ENCODE measurements at places on chromosomes 12 and 14. TPM values are rescaled to one million over a fixed set of nuclear protein-coding genes. Genes with fewer than 3 reads are reported as not detected.
A peak's percentile ranks its signal among the peaks of the same experiment; 100 is the strongest.

The TDRD9 gene
- 0.46 TPM for polyA plus RNA-seq

The GALNT8 gene
- polyA plus RNA-seq = 19.5 TPM

The SPRYD4 gene
- 4.7 TPM for polyA plus RNA-seq

The PZP gene
- 0.24 TPM for polyA plus RNA-seq

The LRRC10 gene
- polyA plus RNA-seq = not detected

The PAPOLA gene
- 173 TPM for polyA plus RNA-seq

The SPX gene
- 3.5 TPM for polyA plus RNA-seq

The KLRC4 gene
- 0.87 TPM for polyA plus RNA-seq

The KRT3 gene
- not detected for polyA plus RNA-seq

The TAS2R8 gene
- not detected for polyA plus RNA-seq

The KRT71 gene
- polyA plus RNA-seq = 0.04 TPM

The ABCD2 gene
- polyA plus RNA-seq = 0.67 TPM

The BCL11B gene
- 4.0 TPM for polyA plus RNA-seq

The CNIH1 gene
- polyA plus RNA-seq = 196 TPM

- H3K36me3 ChIP-seq = peaks cover 58% of the 10 kb centered on the region
- H3K27me3 ChIP-seq = no peaks in the 10 kb centered on the region
- no peak for DNase-seq
- no peak overlapping the region for H3K4me3 ChIP-seq
- no peaks in the 10 kb centered on the region for H3K4me1 ChIP-seq
Measured at GRCh38 chr12:132872975-132873421, 14.4 kb downstream of the CHFR start.

DNA sequence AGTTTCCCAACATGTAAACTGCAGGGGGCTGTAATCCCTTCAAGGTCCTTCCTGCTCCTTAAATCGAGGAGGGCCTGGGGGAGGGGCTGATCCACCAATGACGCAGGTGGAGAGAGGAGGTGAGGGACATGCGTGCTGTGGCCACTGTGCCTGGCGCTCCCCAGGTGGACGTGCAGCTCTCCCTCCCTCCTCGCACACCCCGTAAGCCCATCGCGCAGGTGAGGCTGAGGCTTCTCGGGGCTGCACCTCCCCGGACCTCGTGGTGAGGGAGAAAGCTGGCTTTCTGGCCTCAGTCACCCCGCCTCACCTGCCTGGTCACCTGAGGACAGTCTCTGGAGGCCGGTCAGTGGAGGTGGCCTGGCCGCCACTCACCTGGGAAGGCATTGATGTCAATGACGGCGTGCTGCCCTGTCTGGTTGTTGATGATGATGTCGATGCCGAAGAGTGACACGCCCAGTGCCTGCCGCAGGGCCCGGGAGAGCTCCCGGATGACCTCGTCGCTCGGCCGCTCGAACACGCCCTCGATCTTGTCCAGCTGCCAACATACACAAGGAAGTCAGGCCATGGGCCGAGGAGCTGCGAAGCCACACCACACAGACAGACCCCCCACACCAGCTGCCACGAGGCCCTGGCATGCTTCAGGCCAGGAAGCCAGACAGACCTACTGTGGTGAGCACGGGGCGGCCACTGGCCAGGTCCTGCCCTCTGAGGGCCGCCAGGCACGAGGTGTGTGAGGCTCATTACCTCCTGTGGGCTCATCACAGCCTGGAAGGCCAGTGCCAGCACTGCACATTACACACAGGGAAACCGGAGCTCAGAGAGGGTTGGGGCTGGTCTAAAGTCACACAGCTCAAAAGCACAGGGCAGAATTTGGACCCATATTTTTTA is 23.3 kb downstream of the CHGA start:
- peaks cover 92% of the 10 kb centered on the region for H3K36me3 ChIP-seq
- H3K27me3 ChIP-seq = no peaks in the 10 kb centered on the region
- no peak overlapping the region for H3K4me3 ChIP-seq
- no peaks in the 10 kb centered on the region for H3K4me1 ChIP-seq
- no peak for DNase-seq

- H3K27me3 ChIP-seq = no peaks in the 10 kb centered on the region
- no peaks in the 10 kb centered on the region for H3K4me1 ChIP-seq
- H3K36me3 ChIP-seq = no peaks in the 10 kb centered on the region
- no peak overlapping the region for H3K4me3 ChIP-seq
Measured at GRCh38 chr12:58703866-58704265, 216.4 kb downstream of the LRIG3 start.

GRCh38 chr12:131050463-131051154 is 96.9 kb downstream of the ADGRD1 start:
- H3K36me3 ChIP-seq = peaks cover 3% of the 10 kb centered on the region
- no peaks in the 10 kb centered on the region for H3K4me1 ChIP-seq
- no peak overlapping the region for H3K4me3 ChIP-seq
- H3K27ac ChIP-seq = no peak overlapping the region

- H3K36me3 ChIP-seq = no peaks in the 10 kb centered on the region
- no peak for DNase-seq
- H3K27me3 ChIP-seq = no peaks in the 10 kb centered on the region
Measured at GRCh38 chr14:105860615-105861580, 334.5 kb downstream of the TMEM121 start.

DNA sequence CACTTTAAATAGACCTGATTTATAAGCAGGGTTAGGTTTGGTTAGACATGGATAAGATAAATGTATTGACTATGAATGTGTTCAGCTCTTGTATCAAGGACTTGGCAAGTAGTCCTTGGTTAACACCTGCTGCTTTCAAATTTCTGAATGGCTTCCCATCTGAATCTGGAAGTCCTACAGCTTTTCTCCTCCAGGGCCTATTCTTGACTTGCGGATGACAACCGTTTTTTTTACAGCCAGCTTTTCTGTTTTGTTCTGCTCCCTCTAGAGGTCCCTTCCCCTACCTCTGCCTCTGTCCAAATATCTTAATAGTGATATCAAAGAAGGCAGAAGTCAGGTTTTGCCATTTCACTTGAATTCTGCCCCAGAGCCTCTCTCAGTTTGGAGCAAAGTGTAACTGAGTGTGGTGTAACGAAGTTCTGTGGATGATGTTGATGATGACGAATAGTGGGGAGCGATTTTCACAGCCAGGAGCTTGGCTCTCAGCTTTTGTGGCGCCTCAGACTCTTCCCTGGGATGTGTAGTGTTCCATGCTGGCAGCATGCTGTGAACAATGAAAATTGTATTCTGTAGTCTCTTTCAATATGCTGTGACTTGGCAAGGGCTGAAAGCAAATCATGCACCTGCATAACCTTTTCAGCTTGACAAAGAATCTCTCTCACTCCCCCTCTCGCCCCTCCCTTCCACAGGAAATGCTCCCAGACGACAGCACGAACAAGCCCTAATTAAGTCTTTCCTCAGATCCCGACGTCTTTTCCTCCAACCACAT is 5.0 kb upstream of the SLC4A8 start:
- DNase-seq = no peak
- peaks cover 7% of the 10 kb centered on the region for H3K4me1 ChIP-seq
- no peak overlapping the region for H3K27ac ChIP-seq
- H3K36me3 ChIP-seq = no peaks in the 10 kb centered on the region
- H3K4me3 ChIP-seq = no peak overlapping the region
- H3K27me3 ChIP-seq = no peaks in the 10 kb centered on the region

GRCh38 chr12:46371718-46372543 is 642 bp downstream of the SLC38A2 start:
- H3K36me3 ChIP-seq = peaks cover 25% of the 10 kb centered on the region
- H3K4me1 ChIP-seq = peaks cover 23% of the 10 kb centered on the region
- DNase-seq = peak; percentile 40
- H3K27me3 ChIP-seq = peaks cover 6% of the 10 kb centered on the region

GRCh38 chr12:107090711-107091110 is 2.6 kb downstream of the CRY1 start:
- no peak for DNase-seq
- no peak overlapping the region for H3K27ac ChIP-seq
- H3K36me3 ChIP-seq = no peaks in the 10 kb centered on the region
- H3K4me1 ChIP-seq = peaks cover 7% of the 10 kb centered on the region
- H3K4me3 ChIP-seq = no peak overlapping the region

DNA sequence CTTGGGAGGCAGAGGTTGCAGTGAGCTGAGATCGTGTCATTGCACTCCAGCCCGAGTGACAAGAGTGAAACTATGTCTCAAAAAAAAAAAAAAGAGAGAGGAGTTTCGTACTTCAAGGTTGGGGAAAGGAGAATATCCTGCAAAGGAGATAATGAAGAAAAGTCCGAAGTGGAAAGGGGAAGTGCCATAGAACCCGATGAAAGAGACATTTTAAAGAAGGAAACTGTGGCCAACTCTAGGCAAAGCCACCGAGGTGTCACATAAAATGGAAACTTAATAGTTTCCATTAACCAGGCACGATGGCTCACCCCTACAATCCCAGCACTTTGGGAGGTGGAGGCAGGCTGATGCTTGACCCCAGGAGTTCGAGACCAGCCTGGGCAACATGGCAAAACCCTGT is 15.0 kb upstream of the LTBP2 start:
- no peak overlapping the region for H3K27ac ChIP-seq
- no peaks in the 10 kb centered on the region for H3K4me1 ChIP-seq
- DNase-seq = no peak
- H3K36me3 ChIP-seq = no peaks in the 10 kb centered on the region

DNA sequence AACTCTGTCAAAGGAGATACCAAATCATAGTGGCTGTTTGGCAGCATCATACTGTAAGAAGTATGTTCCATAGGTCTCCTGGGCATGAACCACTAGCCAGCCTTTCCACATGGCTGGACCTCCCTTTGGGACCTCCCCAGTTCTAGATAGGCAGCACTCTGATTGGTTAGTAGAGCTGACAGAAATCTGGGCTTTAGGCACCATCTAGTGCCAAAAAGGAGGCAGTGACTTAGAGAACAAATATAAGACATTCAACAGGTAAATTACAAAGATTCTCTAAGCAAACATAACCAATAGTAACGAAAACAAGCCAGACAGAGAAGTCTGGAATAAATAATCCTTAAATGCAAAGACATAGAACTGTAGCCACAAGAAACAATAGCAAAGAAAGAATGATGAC is 148.0 kb upstream of the PDE3A start:
- no peaks in the 10 kb centered on the region for H3K36me3 ChIP-seq
- no peak for DNase-seq
- H3K27me3 ChIP-seq = no peaks in the 10 kb centered on the region
- H3K4me1 ChIP-seq = no peaks in the 10 kb centered on the region
- H3K27ac ChIP-seq = no peak overlapping the region

- H3K4me1 ChIP-seq = peaks cover 5% of the 10 kb centered on the region
- H3K4me3 ChIP-seq = peak overlapping the region; percentile 11
- no peak overlapping the region for H3K27ac ChIP-seq
Measured at GRCh38 chr14:73269729-73270531, 32.6 kb downstream of the PAPLN start.

GRCh38 chr12:124553862-124554428 is 13.5 kb downstream of the NCOR2 start:
- H3K4me3 ChIP-seq = no peak overlapping the region
- H3K27ac ChIP-seq = no peak overlapping the region
- no peak for DNase-seq
- H3K27me3 ChIP-seq = no peaks in the 10 kb centered on the region
- peaks cover 3% of the 10 kb centered on the region for H3K4me1 ChIP-seq

- H3K27me3 ChIP-seq = no peaks in the 10 kb centered on the region
- no peak overlapping the region for H3K4me3 ChIP-seq
- H3K4me1 ChIP-seq = no peaks in the 10 kb centered on the region
- H3K36me3 ChIP-seq = no peaks in the 10 kb centered on the region
- DNase-seq = no peak
Measured at GRCh38 chr14:89089330-89089729, 264.9 kb downstream of the TTC8 start.

DNA sequence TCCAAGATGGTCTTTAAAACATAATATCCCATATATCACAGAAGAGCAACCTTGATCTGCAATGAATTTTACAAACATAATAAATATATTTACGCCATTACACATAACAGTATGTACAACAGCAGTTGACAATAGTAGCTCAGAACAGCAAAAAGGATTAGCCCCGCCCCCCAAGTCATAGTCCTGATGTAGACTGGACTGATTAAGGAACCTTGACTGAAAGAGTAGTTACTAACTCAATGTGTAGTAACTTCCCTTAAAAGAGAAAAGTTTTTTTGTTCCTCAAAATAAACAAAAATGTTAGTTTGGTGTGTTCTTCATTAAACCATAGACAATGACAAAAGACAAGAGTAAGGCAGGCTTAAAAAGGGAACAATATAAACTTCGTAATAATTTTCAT is 44.5 kb downstream of the GTF2A1 start:
- no peak overlapping the region for H3K27ac ChIP-seq
- no peak for DNase-seq
- peaks cover 4% of the 10 kb centered on the region for H3K36me3 ChIP-seq

GRCh38 chr12:124694846-124695497 is 127.6 kb upstream of the NCOR2 start:
- H3K4me3 ChIP-seq = no peak overlapping the region
- no peaks in the 10 kb centered on the region for H3K27me3 ChIP-seq
- H3K4me1 ChIP-seq = no peaks in the 10 kb centered on the region
- no peaks in the 10 kb centered on the region for H3K36me3 ChIP-seq

- peaks cover 20% of the 10 kb centered on the region for H3K36me3 ChIP-seq
- no peak overlapping the region for H3K27ac ChIP-seq
- no peak for DNase-seq
- no peak overlapping the region for H3K4me3 ChIP-seq
Measured at GRCh38 chr12:88153959-88154358, 11.9 kb downstream of the TMTC3 start.

- no peak for DNase-seq
- no peak overlapping the region for H3K4me3 ChIP-seq
- no peaks in the 10 kb centered on the region for H3K27me3 ChIP-seq
- H3K36me3 ChIP-seq = peaks cover 30% of the 10 kb centered on the region
- H3K4me1 ChIP-seq = no peaks in the 10 kb centered on the region
Measured at GRCh38 chr14:94041551-94042346, 15.6 kb downstream of the OTUB2 start.

DNA sequence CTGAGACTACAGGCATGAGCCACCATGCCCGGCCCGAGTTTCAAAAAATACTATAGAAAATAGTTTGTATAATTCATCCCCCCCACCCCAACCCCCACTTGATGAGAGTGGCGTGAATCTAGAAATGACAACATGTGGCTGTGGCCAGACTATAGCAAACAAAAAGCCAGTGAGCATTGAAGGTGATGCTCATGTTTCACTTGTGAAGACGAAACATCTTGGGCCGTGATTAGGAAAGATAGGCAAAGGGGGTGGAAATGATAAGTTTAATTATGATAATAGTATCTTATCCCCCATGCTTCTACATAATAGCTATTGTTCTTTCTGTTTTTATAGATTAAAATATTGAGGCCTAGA is 8.5 kb downstream of the BORCS5 start:
- DNase-seq = no peak
- no peak overlapping the region for H3K27ac ChIP-seq

- no peaks in the 10 kb centered on the region for H3K4me1 ChIP-seq
- H3K27ac ChIP-seq = no peak overlapping the region
- H3K36me3 ChIP-seq = no peaks in the 10 kb centered on the region
- H3K4me3 ChIP-seq = no peak overlapping the region
- no peak for DNase-seq
Measured at GRCh38 chr12:3421191-3421978, 69.6 kb upstream of the PRMT8 start.

- H3K27ac ChIP-seq = peak overlapping the region; percentile 96
- peaks cover 23% of the 10 kb centered on the region for H3K36me3 ChIP-seq
- H3K4me1 ChIP-seq = peaks cover 17% of the 10 kb centered on the region
- H3K4me3 ChIP-seq = peak overlapping the region; percentile 75
Measured at GRCh38 chr12:6452245-6452943, 552 bp downstream of the TAPBPL start.

- H3K4me1 ChIP-seq = no peaks in the 10 kb centered on the region
- H3K36me3 ChIP-seq = no peaks in the 10 kb centered on the region
- H3K27me3 ChIP-seq = no peaks in the 10 kb centered on the region
- no peak overlapping the region for H3K27ac ChIP-seq
Measured at GRCh38 chr12:131507094-131507493, 203.8 kb upstream of the SFSWAP start.
